ENCODE measurements at places on chromosomes 16 and 17. TPM values are rescaled to one million over a fixed set of nuclear protein-coding genes. Genes with fewer than 3 reads are reported as not detected.

ELOB gene
- polyA plus RNA-seq = 212 TPM

TBC1D28 gene
- not detected for polyA plus RNA-seq

DNA sequence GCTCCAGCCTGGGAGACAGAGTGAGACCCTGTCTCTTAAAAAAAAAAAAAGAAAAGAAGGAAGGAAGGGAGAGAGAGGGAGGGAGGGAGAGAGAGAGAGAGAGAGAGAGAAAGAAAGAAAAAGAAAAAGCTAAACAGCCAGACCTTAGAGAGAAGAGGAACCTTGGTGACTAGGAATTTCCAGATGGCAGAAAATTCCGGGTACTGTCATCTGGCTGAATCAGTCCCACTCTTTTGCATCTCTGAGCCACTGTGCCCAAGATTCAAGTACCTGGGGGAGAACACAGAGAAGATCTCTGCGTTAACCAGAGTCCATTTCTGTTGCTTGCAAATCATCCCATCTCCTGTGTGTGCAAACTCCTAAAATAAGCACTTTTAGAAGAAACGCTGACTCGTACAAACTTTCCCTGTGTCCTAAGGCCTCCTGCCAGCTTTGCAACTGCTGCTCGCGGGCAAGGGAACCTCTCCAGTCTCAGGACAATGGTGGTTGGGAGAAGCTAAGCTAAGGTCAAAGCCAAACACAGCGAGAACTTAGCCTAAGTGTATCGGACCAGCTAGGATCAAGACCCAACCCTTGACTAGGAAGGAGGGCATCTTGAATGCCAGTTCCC lies 18.0 kb downstream of the BMERB1 start:
- DNase-seq = no peak

TP53TG3D gene
- polyA plus RNA-seq = 0.40 TPM

TNS4 gene
- 0.12 TPM for polyA plus RNA-seq

DNA sequence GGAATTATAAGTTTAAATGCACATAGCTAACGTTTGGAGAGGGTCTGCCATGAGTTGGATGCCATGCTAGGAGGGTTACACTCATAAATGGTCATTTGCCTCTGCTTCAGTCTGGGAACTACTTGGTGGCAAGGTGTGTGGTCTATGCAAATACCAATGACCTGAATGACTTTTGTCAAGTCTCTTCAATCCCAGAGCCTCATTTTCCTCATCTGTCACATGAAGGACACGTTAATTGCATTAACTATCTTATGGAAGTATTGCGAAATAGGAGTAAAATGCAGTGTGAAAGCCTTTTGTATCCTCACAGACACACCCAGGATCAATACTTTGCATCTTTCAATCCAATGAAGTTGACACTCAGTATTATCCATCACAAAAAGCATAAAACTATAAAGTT lies 62.8 kb downstream of the CDK5R1 start:
- no peak for DNase-seq

DNA sequence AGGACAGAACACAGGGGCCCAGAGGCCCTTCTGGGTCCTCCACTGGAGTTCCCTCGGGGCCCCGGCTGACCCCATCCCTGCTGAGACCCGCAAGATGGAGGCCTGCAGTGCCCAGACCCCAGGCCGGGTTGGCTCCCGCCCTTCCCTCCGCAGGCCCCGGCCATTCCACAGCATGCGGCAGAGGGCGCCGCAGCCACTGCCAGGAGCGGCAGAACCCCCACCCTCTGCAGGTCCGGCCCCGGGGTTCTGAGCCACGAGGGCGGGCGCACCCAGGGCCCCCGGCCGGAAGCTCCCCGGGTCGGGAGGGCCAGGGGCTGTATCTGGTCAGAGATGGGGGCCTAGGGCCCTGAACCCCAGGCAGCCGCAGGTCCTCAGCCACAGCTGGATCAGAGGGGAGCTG lies 2.4 kb upstream of the PERCC1 start:
- DNase-seq = no peak

PRR35 gene
- not detected for polyA plus RNA-seq

DPEP2 gene
- 0.25 TPM for polyA plus RNA-seq

DNA sequence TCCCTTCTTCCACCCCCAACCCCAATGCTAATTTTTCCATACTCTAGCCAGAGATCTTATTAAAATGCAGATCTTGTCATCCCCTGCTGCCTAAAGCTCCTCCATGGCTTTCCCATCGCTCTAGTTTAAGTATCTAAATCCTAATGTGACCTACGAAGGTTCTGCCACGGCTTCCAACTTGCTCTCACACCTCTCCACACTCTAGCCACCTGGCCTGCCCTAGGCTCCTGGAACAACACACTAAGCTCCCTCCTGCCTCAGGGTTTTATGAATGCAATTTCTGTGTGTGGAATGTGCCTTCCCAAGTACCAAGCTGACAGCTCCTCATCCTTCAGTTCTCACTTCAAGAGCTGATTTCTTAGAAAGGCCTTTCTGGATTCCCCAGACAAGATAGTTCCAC lies 16.6 kb downstream of the NXPH3 start:
- DNase-seq = no peak

TM4SF5 gene
- not detected for polyA plus RNA-seq

SLC12A3 gene
- not detected for polyA plus RNA-seq

HOXB1 gene
- polyA plus RNA-seq = not detected

GRCh38 chr16:77060614-77061013 lies 130.4 kb upstream of the MON1B start:
- no peak for DNase-seq

CDH1 gene
- 0.26 TPM for polyA plus RNA-seq

GRCh38 chr16:84459941-84460405 lies 44.5 kb downstream of the MEAK7 start:
- DNase-seq = no peak

GRCh38 chr16:86934581-86935375 lies 356.4 kb downstream of the FOXL1 start:
- DNase-seq = no peak

DNA sequence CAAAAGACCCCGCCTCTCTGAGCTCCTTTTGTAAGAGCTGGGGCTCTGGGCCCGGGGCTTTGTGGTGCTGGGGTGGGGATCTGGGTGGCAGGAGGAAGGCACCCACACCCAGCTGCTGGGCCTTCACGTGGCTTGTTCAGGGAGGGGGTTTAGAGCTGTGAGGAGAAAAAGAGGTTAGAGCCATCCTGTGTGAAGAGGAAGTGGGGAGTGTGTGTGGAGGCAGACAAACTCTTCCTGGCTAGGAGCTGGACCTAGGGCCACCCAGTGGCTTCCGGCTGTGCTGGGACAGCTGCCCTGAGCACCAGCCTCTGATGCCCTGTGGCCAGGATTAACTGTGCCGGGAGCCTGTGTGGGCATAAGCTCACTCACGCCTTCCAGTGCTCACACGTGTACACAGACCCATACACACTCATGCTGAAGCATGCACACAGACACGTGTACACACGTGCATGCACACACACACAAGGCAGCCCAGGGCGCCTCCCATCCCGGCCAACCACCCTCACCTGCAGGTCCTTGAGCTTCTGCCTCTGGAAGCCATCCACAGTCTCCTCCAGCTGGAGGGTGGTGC lies 7.4 kb downstream of the CIBAR2 start:
- no peak for DNase-seq

DNA sequence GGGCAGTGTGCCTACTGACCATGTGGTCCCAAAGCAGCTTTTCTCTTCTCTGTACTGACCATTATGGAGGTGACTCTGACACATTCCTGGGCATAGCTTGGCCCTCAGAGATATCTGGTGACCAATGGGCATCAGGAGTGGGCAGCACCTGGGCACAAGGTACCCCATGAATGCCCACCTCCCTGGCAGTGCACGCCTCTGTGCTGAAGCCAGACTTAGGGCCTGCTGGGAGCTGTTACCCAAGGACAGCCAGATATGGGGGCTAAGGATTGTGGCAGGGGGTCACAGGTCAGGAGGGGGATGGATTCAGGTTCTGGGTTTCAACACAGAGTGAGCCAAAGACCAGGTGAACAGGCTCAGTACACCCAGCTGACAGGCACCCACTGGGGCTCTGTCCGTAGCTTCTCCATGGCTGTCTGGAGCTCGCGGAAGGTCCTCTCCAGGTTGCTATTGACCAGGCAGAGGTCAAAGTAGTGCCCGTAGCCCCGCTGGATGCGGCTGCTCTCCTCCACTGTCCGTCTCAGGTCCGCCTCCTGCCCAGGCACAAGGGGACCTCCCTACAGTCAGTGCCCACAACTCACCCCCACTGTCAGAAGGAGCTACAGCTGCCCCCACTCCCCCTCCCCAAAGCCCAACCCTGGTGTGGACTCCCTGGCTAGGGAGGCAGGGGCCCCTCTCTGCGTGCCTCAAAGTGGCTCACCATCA lies 29.7 kb downstream of the MPP2 start:
- no peak for DNase-seq

GRCh38 chr17:47895347-47895855 lies 635 bp upstream of the SP2 start:
- DNase-seq = no peak

DNA sequence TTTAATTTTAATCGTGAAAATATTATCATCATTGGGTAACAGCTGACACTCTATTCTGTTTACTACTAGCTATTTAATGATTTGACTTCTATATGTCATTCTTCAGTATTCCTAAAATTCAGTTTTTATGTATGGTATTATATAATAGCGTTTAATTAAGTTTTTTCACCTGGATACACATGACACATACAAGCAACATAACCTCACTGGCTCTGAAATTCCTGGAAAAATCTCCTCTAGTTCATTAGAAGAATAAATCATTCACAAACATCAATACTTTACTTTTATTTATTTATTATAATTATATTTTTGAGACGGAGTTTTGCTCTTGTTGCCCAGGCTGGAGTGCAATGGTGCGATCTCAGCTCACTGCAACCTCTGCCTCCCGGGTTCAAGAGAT lies 44.0 kb downstream of the AKAP10 start:
- DNase-seq = no peak

GRCh38 chr16:79372503-79373184 lies 227.9 kb downstream of the MAF start:
- DNase-seq = no peak

CACNG4 gene
- polyA plus RNA-seq = 0.02 TPM

All from BJ (cell line).